Progenitor cell of endocrine pancreas (in vitro differentiated cells): ENCODE measurements at places on chromosomes 16 and 17. TPM values are rescaled to one million over a fixed set of nuclear protein-coding genes. Genes with fewer than 3 reads are reported as not detected.

GRCh38 chr17:28744972-28745785, 1.4 kb downstream of the TRAF4 start:
- peak overlapping the region; percentile 99 for H3K27ac ChIP-seq
- peak; percentile 54 for DNase-seq
- H3K4me3 ChIP-seq = peak overlapping the region; percentile 91
- no peaks in the 10 kb centered on the region for H3K27me3 ChIP-seq

GRCh38 chr17:33964344-33964979, 290.6 kb upstream of the CCL2 start:
- no peak overlapping the region for H3K4me3 ChIP-seq
- no peaks in the 10 kb centered on the region for H3K36me3 ChIP-seq
- peaks cover 16% of the 10 kb centered on the region for H3K27me3 ChIP-seq
- no peak overlapping the region for H3K27ac ChIP-seq
- DNase-seq = no peak

- no peaks in the 10 kb centered on the region for H3K27me3 ChIP-seq
- peaks cover 5% of the 10 kb centered on the region for H3K36me3 ChIP-seq
- H3K27ac ChIP-seq = no peak overlapping the region
- H3K4me1 ChIP-seq = no peaks in the 10 kb centered on the region
- no peak for DNase-seq
Measured at GRCh38 chr17:78174870-78175642, 6.7 kb downstream of the SYNGR2 start.

DNA sequence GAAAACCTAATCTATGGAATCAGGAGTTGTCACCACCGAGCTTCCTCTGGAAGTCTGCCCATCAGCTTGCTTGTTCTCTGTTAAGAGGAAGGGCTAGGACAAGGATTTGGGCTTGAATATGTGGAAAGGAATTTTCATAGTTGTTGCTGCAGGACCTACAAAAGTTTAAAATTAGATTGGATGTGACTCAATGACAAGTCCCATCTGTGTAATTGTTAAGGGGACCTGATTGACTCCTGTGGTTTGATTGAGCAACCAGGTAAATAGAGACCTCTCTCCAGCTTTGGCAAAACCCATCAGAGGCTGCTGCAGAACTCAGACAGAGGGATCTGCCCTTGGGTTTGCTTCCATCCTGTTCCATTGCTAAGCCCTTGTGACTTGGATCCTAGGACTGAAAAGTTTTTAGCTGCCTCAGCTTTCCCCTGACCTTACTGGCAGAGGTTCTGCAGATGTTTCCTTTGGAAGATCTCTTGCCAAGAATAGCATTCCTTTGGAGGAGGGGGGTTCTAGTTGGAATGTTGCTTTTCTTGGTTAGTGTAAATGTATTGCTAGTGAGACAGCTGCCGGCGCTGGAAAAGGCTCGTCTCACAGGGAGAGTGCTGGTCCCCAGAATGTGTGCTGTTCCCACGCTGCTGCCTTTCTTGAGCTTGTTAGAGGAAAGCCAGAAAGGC, 50.0 kb downstream of the SF3B3 start:
- no peak overlapping the region for H3K4me3 ChIP-seq
- peaks cover 23% of the 10 kb centered on the region for H3K36me3 ChIP-seq
- H3K4me1 ChIP-seq = no peaks in the 10 kb centered on the region
- H3K27me3 ChIP-seq = no peaks in the 10 kb centered on the region
- no peak overlapping the region for H3K27ac ChIP-seq
- no peak for DNase-seq

The PKMYT1 gene
- 33.7 and 36.5 TPM in 2 replicates for total RNA-seq
